ENCODE measurements at places on chromosomes 13 and 19. TPM values are rescaled to one million over a fixed set of nuclear protein-coding genes. Genes with fewer than 3 reads are reported as not detected.
A peak's percentile ranks its signal among the peaks of the same experiment; 100 is the strongest.

The NLRP11 gene
- 3.9 TPM for total RNA-seq

The EDDM13 gene
- 0.79 TPM for total RNA-seq

The ERVK3-1 gene
- total RNA-seq: 58.5 TPM

The DIRAS1 gene
- 22.5 TPM for total RNA-seq

The CATSPERD gene
- total RNA-seq: 9.3 TPM

The TJP3 gene
- total RNA-seq: 81.1 TPM

- no peaks in the 10 kb centered on the region for H3K36me3 ChIP-seq
- H3K27ac ChIP-seq: no peak overlapping the region
- no peaks in the 10 kb centered on the region for H3K27me3 ChIP-seq
- DNase-seq: peak; percentile 93
- H3K4me1 ChIP-seq: no peaks in the 10 kb centered on the region
Observed at GRCh38 chr19:58009666-58010301, 7.2 kb upstream of the ZNF606 start.

GRCh38 chr19:3444695-3445234 is 35.6 kb downstream of the SMIM24 start:
- H3K36me3 ChIP-seq: no peaks in the 10 kb centered on the region
- H3K4me1 ChIP-seq: peaks cover 8% of the 10 kb centered on the region

DNA sequence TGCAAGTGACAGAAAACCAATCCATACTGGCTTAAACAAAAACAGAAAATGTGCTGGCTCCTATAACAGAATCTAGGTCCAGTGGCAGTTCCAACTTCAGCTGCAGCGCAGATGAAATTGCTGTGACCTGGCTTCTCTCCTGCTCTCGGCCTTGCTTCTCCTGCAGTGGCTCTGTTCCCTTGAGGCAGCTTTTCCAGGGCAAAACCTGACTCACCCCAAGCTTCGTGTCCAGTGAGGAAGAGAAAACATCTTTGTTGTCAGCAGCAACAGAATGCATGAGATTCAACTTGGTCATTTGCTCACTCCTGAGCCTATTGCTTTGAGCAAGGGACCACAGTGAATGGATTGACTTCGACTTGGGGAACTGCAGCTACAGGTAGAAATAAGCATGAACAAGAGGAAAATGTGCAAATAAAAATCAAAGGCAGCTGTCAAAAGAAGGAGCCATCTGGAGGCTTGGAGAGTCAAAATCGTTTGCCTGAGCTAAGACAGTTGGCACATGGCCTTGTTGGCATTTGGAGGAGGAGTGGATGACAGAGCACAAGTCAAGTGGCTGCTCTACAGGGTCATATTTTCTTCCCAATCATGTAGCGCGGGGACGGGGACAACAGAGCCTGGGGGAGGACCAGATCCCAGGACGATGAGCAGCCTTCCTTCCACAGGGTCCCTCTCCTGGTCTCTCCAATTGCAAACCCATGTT is 523.4 kb downstream of the FGF9 start:
- no peaks in the 10 kb centered on the region for H3K36me3 ChIP-seq
- no peak overlapping the region for H3K4me3 ChIP-seq
- DNase-seq: no peak
- H3K27ac ChIP-seq: no peak overlapping the region

DNA sequence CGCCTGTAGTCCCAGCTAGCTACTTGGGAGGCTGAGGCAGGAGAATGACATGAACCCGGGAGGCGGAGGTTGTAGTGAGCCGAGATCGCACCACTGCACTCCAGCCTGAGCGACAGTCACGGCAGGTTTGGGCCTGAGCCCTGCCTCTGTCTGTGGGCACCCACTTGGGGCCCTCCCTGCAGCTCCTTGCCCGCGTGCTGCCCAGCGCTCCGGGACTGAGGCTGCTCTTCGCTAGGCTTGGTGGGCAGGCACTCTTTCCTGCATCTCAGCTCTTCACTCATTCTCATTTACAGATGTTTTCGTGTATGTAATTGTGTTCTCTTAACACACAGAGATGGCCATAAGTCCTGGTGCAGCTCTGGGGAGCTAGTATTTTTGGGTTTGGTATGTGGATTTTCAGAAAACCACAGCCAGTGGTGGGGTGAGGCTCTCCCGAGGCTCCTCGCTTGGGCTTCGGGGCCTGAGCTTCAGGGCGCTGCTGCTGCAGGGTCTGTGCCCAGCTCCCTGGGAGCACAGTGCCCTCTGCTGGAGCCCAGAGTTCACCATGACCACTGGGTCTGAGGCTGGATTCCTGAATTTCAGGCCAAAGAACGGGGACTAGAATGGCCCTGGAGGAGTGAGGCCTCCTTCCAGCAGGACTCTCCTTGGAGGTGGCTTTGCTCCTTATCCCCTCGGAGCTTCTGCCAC is 15.2 kb downstream of the UPF1 start:
- H3K27me3 ChIP-seq: no peaks in the 10 kb centered on the region
- DNase-seq: peak; percentile 83
- H3K36me3 ChIP-seq: no peaks in the 10 kb centered on the region
- no peak overlapping the region for H3K27ac ChIP-seq
- H3K4me3 ChIP-seq: no peak overlapping the region
- H3K4me1 ChIP-seq: peaks cover 65% of the 10 kb centered on the region

GRCh38 chr13:24275041-24275440 is 34.3 kb upstream of the C1QTNF9 start:
- H3K4me1 ChIP-seq: peaks cover 36% of the 10 kb centered on the region
- no peak overlapping the region for H3K4me3 ChIP-seq
- H3K27ac ChIP-seq: peak overlapping the region; percentile 87
- H3K27me3 ChIP-seq: no peaks in the 10 kb centered on the region

GRCh38 chr13:75685239-75685697 is 49.1 kb downstream of the LMO7 start:
- DNase-seq: no peak
- no peaks in the 10 kb centered on the region for H3K36me3 ChIP-seq
- H3K27me3 ChIP-seq: no peaks in the 10 kb centered on the region
- H3K4me1 ChIP-seq: no peaks in the 10 kb centered on the region

DNA sequence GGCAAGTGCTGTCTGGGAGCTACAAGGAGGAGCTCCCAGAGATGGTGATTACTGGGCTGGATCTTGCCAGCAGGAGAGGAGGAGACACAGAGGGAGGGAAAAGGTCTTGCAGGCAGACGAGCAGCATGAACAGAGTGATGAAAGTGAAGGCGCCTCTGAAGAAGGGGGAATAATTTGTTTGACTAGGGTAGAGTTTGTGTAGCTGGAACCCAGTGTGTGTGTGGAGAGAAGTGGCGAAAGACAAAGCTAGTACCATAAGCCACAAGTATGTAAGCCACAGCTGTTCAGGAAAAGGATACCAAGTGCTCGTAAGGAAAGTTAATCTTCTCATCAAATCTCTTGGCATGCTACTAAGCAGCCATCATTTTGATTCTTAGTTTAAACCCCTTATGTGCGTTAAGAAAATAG is 5.4 kb downstream of the FLT1 start:
- peaks cover 5% of the 10 kb centered on the region for H3K4me1 ChIP-seq
- DNase-seq: no peak
- no peaks in the 10 kb centered on the region for H3K36me3 ChIP-seq
- no peaks in the 10 kb centered on the region for H3K27me3 ChIP-seq
